ENCODE measurements at places on chromosomes 4 and X.

- no peak for DNase-seq
Measured at GRCh38 chrX:48573690-48574269, 504 bp upstream of the RBM3 start.

- DNase-seq: no peak
Measured at GRCh38 chr4:15390494-15390893, 37.3 kb upstream of the C1QTNF7 start.

- DNase-seq: no peak
Measured at GRCh38 chrX:19100586-19100985, 21.7 kb downstream of the ADGRG2 start.

DNA sequence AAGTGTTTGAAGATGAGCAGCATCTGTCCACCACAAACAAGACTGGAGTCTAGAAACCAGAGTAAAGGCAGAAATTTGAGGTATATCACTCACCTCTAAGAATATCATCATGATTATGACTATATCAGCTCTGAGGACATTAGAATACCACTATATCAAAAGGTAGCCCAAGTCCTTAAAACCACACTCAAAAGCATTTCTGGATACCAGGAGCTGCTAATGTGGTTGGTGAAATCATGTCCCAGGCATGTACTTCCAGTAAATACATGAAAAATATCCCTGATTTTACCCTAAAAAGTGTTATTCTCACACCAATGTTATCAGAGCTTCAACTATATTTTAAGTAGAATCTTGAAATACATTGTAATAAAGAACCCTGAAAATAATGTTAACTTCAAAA is 136.3 kb upstream of the SMAD1 start:
- no peak for DNase-seq

DNA sequence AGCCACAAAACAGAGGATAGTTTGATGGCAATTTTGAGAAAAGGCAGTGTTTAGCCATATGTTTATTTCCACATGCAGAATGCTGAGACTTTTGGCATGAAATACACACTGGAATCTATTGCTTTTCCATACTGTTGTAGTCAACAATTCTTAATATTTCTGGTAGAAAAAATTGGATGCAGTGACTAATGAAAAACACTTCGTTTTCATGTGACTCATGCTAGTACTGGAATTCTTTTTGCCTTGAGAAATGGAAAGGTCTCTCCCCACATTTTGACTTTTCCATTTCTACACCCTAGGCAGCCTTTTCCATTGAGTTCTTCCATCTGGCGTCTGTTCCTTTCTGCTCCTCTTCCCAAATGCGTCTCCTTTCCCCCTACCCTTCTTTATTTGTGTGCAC is 425.2 kb upstream of the FTHL17 start:
- no peak for DNase-seq

DNA sequence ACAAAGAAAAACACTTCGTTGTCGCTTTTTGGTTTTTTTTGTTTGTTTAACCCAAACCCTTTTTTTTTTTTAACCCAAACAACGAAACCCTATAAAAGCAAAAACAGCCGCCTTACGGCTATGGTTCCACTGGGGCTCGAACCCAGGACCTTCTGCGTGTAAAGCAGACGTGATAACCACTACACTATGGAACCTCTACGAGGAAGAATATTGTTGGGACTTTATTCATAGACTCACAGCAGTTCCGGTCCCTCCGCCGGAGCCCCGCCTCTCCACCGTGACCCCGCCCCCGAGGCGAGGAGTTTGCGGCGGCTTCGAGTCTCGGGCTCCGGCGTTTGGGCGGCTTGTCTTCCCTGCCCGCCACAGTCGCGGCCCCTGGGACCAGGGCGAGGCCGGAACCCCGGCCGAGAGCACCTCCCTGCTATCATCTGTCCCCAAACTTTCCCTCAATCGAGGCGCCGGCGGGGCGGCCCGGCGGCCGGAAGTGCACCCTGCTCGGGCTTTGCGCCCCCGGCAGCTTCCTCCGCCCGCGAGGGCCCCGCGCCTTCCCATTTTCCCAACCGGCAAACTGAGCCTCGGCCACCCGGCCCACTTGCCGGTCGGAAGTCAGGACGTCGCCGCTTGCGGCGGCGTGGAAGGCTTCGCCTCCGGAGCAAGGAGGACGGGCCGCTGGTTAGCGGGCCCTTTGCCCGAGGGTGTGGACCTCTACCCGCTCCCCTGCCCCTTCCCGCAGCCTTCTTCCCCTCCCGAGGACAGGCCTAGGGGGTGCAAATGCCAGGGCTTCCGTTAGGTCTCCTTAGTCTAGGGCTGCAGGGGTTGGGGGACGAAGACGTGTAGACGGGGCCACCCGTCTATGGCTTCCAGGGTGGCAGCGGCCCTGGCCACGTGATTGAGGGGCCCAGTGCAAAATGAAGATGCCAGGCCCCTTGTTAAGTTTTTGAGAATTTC is 3.2 kb upstream of the RS1 start:
- DNase-seq: peak; percentile 91

- peak; percentile 24 for DNase-seq
Measured at GRCh38 chr4:21765810-21766407, 182.7 kb downstream of the KCNIP4 start.

DNA sequence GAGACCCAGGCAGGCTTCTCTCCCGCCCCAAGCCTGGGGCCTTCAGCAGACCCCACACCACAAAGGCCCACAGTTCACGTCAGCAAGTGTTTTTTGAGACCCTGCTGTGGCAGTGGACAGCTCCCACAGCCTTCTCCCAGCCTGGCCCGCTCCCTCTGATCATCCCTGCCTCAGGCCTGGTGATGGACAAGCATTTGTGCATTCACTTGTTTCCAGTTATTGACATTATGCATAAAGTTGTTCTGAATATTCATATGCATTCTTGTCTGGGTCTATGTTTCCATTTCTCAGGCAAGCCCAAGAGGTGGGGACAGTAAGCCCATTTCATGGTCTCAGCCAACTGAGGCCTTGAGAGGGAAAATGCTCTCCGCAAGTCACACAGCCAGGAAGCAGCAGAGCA is 14.7 kb downstream of the TRO start:
- no peak for DNase-seq

GRCh38 chr4:80361329-80361900 is 25.9 kb downstream of the CFAP299 start:
- DNase-seq: peak; percentile 53

GRCh38 chr4:160980091-160980490 is 1183.7 kb downstream of the FSTL5 start:
- DNase-seq: no peak

- DNase-seq: no peak
Measured at GRCh38 chr4:1022051-1022738, 10.8 kb downstream of the FGFRL1 start.

GRCh38 chr4:30294295-30294694 is 425.9 kb upstream of the PCDH7 start:
- no peak for DNase-seq

- no peak for DNase-seq
Measured at GRCh38 chrX:41828826-41829225, 94.5 kb downstream of the CASK start.

- DNase-seq: peak; percentile 38
Measured at GRCh38 chr4:25861951-25862410, 807 bp downstream of the SEL1L3 start.

DNA sequence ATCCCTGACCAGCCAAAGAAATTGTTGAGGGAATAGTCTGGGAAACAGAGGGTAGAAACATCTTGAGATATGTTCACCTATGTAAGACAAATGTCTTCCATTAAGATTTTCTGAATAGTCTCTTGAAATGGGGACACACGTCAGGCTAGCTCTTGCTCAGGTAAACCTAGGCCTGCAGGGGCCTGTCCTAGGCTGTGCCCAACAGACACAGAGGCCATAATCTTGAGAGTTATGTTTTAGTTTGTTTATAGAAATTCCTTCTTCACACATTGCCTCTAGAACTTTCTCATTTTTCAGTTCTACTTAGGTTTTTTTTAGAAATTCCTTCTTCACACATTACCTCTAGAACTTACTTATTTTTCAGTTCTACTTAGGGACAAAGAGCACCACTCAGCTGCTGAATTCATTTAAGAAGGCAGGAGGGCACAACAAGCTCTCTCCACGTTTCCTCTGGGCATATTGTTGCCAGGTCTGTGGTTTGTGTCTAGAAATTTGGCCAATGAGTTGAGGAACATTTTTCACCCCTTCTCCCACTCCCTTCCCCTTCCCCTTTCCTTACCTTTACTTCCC is 94.9 kb downstream of the ARHGAP24 start:
- no peak for DNase-seq

DNA sequence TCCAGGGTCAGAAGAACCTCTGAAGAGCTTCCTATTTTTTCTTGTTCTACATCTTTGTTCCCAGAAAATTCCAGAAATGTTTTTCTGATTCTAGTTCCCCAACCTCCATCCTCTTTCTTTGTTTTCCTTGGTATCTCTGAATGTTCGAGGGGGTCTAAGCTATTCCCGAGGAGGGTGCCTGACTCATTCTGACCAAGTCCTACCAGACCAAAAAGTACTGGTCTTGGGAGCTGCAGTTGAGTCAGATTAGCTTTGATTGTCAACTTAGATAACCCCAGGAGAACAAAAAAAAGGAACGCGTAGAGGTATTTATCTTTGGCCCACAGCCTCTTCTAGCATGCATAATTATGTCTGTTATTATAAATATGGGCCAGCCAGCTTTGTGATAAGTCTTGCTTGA is 12.1 kb upstream of the TENM3 start:
- DNase-seq: no peak

GRCh38 chr4:89109841-89110540 is 1.3 kb upstream of the TIGD2 start:
- DNase-seq: peak; percentile 5

DNA sequence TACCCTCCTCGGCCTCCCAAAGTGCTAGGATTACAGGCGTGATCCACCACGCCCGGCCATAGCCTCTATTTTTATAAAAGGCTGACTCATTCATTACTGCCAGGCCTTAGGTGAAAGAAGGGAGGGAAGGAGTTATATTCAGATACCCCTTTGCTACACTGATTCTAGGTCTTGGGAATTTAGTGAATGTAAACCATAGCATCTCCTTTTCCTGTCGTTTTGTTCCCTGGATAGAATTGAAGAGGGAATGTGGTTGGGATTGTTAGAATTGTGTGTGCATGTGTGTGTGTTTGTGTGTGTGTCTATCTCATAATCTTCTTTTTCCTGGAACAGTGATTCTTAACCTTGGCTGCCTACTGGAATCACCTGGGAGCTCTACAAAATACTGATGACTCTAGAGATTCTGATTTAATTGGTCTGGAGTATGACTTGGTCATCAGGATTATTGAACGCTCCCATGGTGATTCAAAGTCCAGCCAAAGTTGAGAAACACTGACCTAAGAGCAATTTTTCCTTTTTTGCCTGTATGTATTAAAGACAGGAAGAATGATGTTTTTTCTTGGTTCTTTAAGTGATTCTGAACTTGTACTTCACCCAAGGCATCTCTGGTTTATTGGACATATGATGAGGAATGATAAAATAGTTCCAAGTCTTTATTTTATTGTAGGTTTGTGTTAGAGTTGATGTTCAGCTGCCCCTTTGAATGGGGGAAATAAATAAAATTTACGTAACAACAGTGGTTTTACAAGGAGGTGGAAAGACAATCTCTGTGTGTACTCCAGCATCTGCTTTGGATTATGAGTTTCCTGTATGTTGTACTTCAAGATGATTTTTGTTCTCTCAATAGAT is 37.0 kb downstream of the NAP1L5 start:
- DNase-seq: no peak

GRCh38 chr4:145937971-145938611 is 532 bp downstream of the ZNF827 start:
- peak; percentile 66 for DNase-seq

GRCh38 chr4:18063079-18063478 is 41.5 kb upstream of the LCORL start:
- DNase-seq: no peak

Measured in CD4-positive, alpha-beta T cell treated with Interleukin-17A for 1 hour (primary cell).